ENCODE measurements at places on chromosomes 2 and 18.
A peak's percentile ranks its signal among the peaks of the same experiment; 100 is the strongest.

DNA sequence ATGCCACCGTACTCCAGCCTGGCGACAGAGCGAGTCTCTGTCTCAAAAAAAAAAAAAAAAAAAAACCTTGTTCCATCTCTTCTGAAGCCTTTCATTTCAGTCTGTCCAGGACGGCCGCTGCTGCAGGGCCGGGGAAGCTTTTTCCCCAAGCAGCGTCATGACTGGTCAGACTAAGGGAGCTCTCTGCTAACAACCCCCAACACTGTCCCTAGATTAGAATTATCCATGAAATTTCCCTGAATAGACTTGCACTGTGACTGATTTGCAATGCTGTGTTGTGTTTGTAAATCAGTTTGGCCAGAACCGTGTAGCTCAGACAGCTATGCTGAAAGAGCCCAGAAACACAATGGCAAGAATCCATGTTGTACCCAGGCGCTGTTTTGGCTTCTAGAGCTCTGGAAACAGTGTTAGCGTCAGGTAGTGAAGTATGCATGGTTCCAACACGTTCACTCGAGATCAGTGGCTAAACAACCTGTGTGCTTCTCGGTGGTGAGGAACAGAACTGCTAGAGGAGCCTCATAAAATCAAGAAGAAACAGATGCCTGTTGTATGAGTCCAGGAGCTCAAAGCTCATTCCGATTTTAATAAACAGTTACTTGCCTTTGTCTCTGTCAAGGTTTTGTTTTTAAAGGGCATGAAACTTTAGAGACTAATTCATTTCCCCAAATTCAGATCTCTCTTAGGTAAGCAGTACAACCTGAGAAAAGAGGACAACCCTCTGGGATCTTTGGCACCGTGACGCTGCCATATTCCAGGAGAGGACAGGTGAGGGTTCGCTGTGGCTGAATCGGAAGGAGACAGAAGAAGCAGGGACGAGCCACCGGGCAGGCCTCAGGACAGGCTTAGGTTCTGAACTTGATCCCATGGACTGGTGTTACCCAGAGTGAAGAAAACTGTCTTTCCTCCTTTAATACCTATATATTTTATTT lies 43.5 kb downstream of the GORASP2 start:
- DNase-seq, result no peak

DNA sequence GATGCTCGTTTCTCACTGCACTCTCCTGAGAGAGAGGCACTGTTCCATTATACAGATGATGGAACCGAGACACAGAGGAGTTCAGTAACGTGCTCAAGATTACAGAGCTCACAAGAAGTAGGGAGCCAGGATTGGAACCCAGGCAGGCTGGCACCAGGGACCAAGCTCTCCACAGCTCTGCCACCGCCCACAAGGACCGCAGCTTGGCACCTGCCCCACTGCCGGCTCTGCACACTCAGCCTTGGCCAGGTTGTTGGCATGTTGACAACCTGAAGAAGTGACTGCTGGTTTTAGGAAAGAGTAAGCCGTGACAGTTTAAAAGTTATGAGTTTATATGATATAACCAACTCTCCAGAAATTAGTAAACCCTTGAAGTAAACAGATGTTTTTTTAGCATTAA lies 48.0 kb upstream of the ITM2C start:
- DNase-seq, result no peak

GRCh38 chr2:157497638-157498314 lies 53.9 kb upstream of the CYTIP start:
- DNase-seq, result peak; percentile 44

DNA sequence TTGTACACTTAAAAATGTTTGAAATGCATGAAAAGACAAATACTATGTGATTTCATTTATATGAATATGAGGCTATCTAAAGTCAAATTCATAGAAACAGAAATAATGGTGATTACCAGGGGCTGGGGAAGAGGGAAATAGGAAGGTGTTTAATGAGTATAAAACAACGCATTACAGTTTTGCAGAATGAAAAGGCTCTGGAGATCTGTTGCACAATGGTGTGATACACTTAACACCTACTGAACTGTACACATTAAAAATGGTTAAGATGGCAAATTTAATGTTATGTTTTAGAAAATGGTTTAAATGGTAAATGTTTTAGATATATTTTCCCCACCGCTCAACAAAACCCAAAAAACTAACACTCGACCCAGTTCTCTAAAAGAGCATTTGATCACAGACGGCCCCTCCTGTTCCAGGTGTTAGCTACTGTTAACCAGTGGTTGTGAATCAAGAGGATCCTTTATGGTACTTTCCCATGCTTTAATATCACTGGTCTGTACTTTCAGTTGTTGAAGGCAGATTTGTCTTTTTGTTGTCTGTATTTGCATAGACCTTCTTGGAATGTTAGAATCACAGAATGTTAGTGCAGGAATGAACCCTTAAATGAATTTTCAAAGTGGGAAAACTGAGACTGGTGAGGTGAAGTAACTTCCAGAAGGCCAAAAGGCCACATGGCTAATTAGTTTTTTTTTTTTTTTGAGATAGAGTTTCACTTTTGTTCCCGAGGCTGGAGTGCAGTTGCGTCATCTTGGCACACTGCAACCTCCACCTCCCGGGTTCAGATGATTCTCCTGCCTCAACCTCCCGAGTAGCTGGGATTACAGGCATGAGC lies 10.2 kb downstream of the RAB10 start:
- DNase-seq, result no peak

DNA sequence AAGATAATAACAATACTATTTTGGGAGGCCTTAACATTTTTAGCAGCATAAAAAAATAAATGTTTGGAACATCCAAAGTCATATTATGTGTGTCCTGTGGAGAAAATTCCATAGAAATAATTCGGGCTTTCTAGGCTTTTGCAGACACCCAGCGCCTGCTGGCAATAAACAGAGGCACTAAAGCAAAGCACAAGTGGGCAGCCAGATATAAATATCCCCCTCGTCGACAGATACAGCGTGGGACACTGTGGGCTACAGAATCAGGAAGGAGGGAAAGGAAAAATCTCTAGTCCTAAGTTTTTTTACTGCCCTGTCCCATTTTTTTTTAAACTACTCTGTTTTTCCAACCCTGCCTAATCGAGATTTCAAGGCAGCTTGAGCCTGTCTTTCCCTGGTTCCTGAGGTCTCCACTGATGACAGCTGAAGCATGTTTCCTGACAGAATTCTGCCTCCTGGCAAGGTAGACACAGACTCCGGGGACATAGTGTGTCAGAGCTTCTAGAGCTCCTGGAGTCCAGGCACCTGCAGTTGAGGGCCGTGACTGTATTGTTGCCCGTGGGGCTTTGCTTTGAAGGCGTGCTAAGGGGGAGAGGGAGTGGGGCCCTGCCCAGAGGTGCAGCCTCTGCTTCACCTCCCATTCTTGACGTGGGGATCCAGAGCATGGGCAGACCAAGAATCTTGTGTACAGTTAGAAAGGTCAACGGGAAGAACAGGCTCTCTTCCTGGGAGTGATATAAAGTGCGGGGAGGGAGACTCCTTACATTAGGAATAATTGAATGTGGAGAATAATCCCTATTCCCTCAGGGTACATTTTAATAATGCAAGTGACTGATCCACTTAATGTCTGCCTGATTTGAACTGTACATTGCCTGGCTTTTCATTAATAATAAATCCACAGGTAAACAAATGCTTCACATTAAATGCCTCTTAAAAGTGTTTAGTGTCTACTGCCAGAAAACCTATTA lies 232.3 kb downstream of the DCC start:
- no peak for DNase-seq

- DNase-seq, result no peak
These were observed 23.1 kb upstream of the COPS8 start for GRCh38 chr2:237062585-237062984.

DNA sequence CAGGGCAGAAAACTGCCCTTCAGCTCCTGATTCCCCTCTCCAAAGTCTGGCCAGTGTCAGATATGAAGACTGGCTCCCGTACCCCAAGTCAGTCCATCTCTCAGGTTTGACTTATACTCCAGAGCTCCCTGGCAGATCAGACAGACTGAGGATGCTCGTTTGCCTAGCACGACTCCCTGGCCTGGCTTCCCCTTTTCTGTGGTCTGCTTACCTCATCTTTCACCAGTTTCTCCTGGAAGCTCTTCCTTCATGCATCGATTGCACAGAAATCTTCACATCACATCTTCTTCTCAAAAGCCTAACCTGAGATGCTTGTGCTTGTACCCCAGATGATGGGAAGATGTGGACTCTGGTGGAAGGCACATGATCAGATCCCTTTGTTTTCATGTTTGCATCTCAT lies 387.9 kb upstream of the POU3F3 start:
- no peak for DNase-seq

DNA sequence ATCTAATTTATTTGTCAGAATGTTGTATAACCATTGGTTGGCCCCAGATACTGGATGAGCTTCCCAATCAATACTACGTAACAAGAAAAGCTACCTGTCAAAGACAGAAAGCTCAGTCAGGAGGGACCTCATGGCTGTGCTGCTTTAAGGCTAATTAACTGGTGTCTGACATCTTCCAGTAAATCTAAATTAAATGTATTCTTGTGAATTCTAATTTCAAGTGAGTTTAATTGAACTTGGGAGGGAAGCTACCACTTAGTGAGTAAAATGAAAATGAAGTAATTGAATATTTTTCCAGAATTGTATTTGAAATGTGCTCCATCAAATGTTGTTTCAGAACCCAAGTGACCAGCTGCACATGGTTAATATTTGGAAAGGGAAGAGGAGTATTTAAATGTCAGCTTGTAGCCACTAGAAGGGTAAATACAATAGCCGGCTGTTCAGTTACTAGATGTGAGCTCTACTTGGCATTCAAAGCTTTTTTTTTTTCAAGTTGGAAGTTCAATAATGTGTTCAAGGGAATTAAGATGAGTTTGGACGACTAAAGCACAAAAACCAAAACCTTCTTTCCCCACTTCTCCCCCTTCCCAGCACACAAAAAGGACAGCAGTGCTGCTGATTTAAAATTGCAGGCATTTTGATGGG lies 62.0 kb downstream of the GPR39 start:
- DNase-seq, result no peak

- DNase-seq, result no peak
These were observed 15.6 kb upstream of the NFATC1 start for GRCh38 chr18:79379931-79380815.

- DNase-seq, result no peak
These were observed 140.7 kb downstream of the ZNF516 start for GRCh38 chr18:76354348-76354747.

DNA sequence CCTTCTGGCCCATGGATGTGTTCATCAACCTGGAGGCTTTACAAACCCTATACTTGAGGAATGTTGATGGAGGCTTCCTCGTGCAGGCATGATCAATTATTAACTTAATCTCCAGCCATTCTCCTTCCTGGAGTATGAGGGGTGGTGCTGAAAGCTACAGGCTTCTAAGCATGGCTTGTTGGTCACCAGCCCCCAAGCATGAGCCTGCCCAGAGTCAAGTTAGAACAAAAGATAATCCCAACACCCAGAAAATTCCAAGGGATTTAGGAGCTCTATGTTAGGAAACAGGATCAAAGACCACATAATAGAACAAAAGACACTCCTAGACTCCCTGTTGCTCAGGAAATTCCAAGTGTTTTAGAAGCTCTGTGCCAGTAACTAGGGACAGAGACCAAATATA lies 63.1 kb downstream of the FAM171B start:
- DNase-seq, result no peak

DNA sequence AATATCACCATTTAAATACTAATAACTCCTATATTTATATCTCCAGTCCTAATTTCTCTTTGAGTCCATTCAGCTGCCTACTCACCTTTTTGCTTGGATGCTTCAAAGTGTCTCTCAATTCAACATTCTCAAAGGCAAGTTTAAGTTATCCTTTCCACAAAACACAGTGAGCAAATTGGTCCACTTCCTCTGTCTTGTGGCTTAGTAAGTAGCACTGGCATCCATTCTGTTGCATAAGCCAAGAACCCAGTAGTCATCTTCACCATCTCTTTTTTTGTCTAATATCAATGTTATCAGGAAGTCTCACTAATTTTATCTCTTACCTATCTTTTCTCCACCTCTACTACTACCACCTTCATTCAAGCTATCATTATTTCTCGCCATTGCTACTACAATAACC lies 27.4 kb upstream of the IL1RL1 start:
- no peak for DNase-seq

DNA sequence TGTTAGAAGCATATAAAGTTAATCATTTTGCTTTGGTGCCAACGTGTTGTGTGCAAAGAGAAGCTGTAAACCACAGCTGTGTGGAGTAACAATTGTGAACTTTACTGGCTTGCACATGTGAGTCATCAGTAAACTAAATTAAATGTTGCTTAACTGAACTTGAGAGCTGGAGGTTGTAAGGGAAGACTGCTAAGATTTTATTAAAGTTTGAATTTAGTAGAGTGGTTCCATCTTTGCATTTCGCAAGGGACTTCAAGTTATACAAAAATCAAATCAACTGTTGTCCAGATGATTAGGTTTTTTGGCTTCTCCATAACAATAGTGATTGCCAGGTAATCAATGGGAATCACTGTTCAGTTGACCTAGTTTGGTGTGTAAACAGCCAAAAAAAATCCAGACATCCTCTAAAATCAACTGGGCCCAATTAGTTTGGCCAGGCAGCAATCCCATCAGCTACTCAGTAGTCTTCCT lies 247.4 kb downstream of the MYO3B start:
- DNase-seq, result no peak

DNA sequence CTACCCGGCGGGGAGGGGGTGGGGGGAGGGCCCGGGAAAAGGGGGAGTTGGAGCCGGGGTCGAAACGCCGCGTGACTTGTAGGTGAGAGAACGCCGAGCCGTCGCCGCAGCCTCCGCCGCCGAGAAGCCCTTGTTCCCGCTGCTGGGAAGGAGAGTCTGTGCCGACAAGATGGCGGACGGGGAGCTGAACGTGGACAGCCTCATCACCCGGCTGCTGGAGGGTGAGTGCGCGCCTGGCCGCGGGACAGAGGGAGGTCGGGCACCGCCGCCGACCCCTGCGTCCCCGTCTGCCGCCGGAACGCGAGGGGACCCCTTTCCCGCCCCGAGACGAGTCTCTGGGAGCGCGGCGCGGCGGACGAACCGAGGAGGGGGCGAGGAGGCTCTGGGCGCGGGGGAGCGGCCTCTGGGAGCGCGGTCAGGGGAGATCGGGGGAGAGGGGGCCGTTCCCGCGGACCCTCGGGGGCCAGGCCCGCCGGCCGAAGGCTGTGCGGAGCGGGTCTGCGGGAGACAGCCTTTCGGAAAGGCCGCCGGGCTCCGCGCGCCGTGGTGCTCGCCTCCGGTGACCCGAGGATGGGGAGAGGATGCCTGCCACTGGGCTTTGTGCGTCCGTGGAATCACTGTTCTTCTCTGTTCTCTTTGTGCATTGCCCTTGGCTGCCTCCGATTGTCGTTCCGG lies 463 bp downstream of the PPP1CB start:
- DNase-seq, result no peak

DNA sequence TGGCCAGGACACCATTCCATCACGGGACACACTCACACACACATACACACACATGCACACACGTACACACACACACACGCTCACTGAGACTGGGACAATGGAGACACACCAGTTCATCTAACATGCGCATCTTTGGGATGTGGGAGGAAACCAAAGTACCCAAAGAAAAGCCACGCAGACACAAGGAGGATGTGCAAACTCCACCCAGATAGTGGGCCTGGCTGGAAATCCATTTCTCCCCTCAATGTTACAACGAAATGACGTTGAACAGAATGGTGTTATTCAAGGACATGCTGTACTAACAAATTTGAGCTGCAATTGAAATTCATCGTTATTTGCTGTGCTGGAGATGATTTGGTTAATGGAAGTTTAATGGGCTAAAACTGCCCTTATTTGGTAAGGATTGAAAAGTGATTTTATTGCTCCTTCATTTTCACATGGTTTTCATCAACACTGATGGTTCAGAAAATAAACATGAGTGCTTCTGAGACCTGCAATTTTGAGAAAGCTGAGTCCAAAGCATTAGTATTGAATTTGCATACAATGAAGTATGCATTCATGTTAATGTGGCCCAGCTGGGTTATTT lies 110.0 kb downstream of the KCNE4 start:
- DNase-seq, result no peak

GRCh38 chr2:241150660-241151530 lies 628 bp downstream of the PPP1R7 start:
- no peak for DNase-seq

Measured in COLO829 (cell line).